CD4-positive, alpha-beta T cell treated with Interferon alpha-2 for 1 hour (primary cell): ENCODE measurements at places on chromosomes 6 and 20.

GRCh38 chr6:136607932-136608772 is 57.9 kb upstream of the MAP7 start:
- DNase-seq, result peak; percentile 85

DNA sequence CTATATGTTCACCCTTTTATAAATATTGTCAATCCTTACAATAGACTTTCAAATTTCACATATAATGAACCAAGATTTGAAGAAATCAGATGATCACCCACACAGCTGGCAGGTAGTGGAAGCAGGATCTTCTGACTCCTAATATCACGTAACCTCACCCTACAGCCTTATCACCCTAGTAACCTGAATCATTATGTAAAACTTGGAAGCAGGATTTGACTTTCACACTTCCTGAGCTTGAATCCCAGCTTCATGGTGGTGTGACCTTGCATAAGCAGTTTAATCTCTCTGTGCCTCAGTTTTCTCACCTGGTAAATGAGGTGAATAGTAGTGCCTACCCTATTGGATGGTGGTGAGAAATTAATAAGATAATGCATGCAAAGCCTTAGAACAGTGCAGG is 16.4 kb downstream of the SPTLC3 start:
- no peak for DNase-seq

GRCh38 chr20:4703281-4703676 is 18.4 kb upstream of the PRND start:
- no peak for DNase-seq

- DNase-seq, result peak; percentile 42
These were observed 631 bp downstream of the PLCB1 start for GRCh38 chr20:8132484-8133309.

- peak; percentile 5 for DNase-seq
These were observed 115.6 kb downstream of the TMEM170B start for GRCh38 chr6:11653028-11653583.
